ENCODE measurements at places on chromosomes 16 and 17.

GRCh38 chr17:49646391-49647255 lies 31.3 kb downstream of the SPOP start:
- peak; percentile 10 for DNase-seq

GRCh38 chr17:5585836-5586521 lies 1.7 kb upstream of the NLRP1 start:
- DNase-seq = peak; percentile 40

DNA sequence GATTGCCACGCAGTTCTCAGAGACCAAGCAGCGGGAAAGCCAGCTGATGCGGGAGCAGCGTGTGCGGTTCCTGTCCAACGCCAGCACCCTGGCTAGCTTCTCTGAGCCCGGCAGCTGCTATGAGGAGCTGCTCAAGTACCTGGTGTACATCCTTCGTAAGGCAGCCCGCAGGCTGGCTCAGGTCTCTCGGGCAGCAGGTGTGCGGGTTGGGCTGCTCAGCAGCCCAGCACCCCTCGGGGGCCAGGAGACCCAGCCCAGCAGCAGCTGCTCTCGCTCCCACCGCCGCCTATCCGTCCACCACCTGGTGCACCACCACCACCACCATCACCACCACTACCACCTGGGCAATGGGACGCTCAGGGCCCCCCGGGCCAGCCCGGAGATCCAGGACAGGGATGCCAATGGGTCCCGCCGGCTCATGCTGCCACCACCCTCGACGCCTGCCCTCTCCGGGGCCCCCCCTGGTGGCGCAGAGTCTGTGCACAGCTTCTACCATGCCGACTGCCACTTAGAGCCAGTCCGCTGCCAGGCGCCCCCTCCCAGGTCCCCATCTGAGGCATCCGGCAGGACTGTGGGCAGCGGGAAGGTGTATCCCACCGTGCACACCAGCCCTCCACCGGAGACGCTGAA lies 15.2 kb downstream of the CACNA1G start:
- DNase-seq = no peak

GRCh38 chr17:79806863-79807720 lies 10.2 kb upstream of the CBX8 start:
- DNase-seq = no peak

DNA sequence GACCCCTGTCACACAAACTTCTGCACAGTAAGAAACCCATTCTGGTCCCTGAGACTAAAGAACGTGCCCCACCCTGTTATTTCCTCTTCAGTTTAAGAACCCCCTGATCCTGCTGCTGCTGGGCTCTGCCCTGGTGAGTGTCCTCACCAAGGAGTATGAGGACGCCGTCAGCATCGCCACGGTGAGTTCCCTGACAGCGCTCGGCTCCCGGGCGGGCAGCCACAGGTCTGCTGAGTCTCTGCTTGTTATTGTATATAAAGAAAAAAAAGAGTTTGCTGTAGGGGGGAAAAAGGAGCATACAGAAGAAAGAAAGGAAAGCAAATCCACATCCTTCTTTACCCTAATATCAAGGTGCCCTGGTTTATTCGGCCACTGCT lies 40.0 kb downstream of the ATP2C2 start:
- DNase-seq = no peak

DNA sequence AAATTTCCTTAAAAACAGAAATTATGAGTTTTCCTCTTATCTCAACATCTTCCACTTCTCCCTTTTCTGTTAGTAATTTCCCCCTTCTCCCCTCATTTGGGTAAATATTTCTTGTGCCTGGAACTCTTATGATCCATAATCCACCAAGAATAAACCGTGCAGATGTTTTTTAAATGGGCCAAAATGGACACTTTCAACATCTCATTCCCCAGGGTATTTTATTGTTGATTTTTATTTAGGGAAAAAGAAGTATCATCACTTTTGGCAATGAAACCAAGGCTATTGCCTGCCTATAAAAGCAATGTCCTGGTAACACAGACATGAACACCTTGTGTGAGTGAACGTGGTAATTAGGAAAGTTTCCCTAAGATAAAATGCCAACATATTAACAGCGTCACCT lies 54.6 kb downstream of the IRX6 start:
- no peak for DNase-seq

DNA sequence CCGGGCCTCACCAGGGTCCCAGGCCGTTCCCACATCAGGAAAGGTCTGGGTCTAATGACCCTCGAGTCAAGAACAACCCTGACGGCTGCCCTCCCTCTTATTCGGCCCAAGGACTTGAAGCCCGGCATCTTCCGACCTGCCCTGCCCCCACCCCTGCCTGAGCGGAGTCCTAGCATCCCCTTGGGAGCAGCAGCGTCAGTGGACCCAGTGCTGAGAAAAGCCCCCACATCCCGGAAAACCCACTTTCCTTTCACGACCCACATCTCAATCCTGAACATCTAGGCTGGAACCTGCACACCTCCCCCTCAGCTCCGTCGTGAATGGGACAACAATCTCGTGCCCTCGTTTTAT lies 769 bp downstream of the TMEM88 start:
- no peak for DNase-seq

DNA sequence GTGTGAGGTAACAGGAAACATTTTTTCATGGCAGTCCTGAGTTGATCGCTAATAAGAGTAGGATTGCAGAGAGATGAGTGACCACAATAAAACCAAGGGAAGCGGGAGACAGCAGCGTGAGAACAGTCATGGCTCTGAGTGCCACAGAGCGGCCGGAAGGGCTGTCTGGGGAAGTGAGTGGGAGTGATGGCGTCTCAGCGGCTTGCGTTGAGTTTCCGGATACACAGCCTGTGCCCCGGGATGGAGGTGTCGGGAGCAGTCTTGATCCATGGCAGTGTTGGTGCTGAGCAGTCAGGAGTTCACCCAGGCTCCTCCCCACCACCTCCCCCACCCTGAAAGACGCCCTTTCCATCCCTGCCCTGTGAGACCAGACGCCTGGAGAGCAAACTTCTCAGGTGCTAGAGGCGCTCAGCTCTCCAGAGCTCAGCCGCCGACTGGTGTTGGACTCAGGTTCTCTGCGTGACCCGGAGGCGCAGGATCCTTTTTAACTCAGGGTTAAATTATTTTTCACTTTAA lies 59.8 kb downstream of the BANP start:
- no peak for DNase-seq

GRCh38 chr17:72254808-72255449 lies 134.1 kb downstream of the SOX9 start:
- DNase-seq = no peak

GRCh38 chr16:73697336-73697735 lies 599.3 kb upstream of the PSMD7 start:
- DNase-seq = no peak

DNA sequence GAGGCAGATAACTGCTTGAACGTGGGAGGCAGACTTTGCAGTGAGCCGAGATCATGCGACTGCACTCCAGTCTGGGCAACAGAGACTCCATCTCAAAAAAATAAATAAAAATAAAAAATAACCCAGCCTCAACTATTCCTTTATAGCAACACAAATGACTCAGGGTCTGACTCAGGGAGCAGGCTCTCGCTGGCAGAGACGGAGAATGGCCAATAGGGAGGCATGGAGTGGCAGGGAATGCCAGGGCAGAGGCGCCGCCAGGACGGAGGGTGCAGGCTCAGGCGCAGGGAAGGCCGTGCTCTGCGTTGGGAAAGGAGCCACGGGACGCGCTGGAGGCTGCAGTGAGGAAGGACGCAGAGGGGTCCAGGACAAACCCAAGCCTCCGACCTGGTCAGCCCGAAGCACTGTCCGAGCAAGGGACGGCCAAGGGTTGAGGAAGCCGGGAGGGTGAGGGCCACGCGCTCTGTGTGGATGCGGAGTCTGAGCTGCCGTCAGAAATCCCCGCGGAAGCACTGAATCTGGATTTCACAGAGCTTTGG lies 40.3 kb downstream of the PKD1 start:
- no peak for DNase-seq

- DNase-seq = no peak
Observed at GRCh38 chr17:43962479-43962878, 8.7 kb upstream of the PYY start.

GRCh38 chr17:9676820-9677310 lies 31.5 kb downstream of the USP43 start:
- no peak for DNase-seq

DNA sequence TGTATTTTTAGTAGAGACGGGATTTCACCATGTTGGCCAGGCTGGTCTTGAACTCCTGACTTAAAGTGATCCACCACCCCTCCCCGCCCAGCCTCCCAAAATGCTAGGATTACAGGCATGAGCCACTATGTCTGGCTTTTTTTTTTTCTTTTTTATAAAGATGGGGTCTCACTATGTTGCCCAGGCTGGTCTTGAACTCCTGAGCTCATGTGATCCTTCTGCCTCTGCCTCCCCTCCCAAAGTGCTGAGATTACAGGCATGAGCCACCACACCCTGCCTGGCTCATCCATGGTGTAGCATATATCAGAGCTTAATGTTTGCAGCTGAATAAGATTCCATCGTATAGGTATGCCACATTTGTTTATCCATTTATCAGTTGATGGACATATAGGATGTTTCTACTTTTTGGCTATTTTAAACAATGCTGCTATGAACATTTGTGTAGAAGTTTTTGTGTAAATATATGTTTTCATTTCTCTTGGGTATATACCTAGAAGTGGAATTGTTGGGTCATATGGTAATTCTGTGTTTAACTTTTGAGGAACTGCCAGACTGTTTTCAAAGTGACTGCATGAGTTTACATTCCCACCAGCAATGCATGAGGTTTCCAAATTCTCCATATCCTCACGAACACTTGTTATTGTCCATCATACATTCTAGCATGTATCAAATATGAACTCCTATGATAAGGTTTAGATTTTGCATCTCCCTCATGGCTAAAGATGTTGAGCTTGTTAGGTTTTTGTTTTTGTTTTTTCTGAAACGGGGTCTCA lies 55.7 kb upstream of the HAS3 start:
- DNase-seq = no peak

- DNase-seq = no peak
Observed at GRCh38 chr17:50355336-50355700, 9.4 kb downstream of the XYLT2 start.

GRCh38 chr16:70775399-70775798 lies 25.6 kb downstream of the VAC14 start:
- DNase-seq = no peak

- DNase-seq = no peak
Observed at GRCh38 chr17:33124871-33125551, 133.4 kb downstream of the SPACA3 start.

- DNase-seq = no peak
Observed at GRCh38 chr16:89993971-89994370, 25.3 kb downstream of the DBNDD1 start.

DNA sequence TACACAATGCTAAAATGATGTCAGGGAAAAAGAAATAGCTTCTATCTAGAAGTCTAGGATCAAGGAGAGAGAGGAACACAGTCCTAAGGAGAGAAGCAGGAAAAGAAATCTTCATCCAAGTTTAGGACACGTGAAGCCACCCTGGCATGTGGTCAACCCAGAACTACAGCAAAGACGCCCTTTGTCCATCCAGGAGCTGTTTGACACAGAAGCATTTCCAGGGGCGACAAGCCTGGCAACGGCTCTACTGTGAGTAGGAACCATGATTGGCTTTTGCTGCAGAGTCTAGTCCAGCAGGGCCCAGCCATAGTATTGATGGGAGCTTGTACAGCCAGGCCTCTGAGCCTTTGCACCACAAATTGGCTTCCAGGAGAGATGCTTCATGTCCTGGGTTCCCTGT lies 185.4 kb upstream of the RPL38 start:
- no peak for DNase-seq

Data from CD4-positive, alpha-beta T cell treated with Interleukin-15 for 4 hours (primary cell).